Astrocyte of the hippocampus (primary cell): ENCODE measurements at places on chromosomes 2 and 18.

- DNase-seq = no peak
Observed at GRCh38 chr2:107817378-107817777, 9.3 kb upstream of the RGPD4 start.

- DNase-seq = no peak
Observed at GRCh38 chr2:171513719-171514160, 8.5 kb upstream of the CYBRD1 start.

DNA sequence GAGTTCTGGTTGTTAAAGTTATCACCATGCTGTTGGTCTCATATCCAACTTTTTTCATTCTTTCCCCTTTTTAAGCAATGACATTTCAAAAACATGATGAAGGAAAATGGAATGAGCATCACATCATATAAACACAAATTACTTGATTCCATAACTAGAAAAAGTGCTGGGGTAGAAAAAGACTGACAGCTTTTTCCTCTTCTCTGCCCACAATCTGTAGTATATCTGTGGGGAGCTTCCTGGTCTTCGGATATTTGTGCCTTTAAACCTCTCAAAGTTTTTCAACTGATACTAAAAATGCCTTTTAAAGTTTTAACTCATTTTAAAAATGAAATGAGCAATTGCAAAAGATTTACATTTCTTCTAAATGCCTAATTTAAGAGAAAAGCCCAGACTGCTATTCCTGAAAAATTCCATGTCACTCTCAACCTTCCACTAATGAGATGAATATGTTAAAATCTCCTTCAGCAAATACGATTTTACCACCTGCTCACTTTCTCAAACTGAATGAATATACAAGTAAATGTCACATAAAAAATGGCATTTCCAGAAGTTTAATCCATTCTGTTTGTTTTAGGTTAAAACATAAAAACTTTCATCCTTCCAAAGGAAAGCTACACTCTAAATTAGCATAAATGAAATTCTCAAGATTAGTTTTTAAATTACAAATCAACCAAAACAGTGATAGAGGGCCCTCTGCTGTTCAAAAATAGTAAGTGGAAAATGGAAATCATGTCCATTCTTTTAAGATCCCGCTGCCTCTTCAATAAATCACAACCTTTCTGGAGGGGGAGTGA, 2.1 kb downstream of the DNAH7 start:
- peak; percentile 46 for DNase-seq

- peak; percentile 20 for DNase-seq
Observed at GRCh38 chr2:174263997-174264396, 15.7 kb upstream of the OLA1 start.

- DNase-seq = peak; percentile 98
Observed at GRCh38 chr2:160207804-160208654, 8.0 kb upstream of the ITGB6 start.

DNA sequence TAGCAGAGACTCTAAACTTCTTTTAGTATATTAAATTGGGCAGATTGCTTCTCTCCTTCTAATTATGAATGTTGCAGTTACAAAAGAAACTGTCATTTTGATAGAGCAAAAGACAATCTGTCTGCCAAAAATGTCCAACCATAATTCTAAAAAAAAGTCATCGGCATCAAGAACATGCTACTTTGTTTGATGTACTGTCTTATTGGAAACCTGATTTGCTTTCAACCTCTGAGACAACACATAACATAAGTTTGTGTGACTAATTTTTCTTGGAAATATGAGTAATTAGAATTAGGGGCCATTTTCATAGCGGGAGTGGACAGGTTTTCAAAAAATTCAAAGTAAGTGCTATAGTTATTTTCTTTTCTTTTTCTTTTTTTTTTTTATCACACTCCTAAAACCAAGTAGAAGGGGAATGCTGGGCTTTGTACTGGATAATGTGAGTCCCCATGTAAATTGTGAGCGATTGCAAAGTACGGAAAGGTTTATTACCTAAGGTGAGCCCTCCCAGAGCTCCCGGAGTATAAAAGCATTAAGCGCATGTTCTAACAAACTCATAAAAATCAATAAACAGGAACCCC, 59.1 kb downstream of the ZEB2 start:
- no peak for DNase-seq

GRCh38 chr2:88857951-88858411, 166.5 kb downstream of the RPIA start:
- peak; percentile 4 for DNase-seq

- peak; percentile 40 for DNase-seq
Observed at GRCh38 chr2:222837643-222838056, 23.2 kb upstream of the ACSL3 start.

DNA sequence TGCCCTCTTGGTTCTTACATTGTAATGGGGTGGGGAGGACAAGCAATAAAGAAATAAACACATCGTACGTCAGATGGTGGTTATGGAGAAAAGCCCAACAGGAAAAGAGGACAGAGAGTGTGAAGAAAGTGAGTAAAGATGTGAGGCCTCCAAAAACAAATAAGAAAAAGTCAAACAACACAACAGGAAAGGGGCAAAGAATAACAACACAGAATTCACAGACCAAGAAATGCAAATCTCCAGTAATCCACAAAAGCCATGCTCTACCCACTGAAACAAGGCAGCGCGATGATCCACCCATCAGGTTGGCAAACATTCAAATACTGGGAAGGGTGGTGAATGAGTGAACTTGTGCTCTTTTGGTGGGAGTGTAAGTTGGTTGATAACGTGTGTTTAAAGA, 16.7 kb upstream of the DUSP2 start:
- DNase-seq = no peak

GRCh38 chr2:169007356-169007755, 23.8 kb downstream of the ABCB11 start:
- no peak for DNase-seq

DNA sequence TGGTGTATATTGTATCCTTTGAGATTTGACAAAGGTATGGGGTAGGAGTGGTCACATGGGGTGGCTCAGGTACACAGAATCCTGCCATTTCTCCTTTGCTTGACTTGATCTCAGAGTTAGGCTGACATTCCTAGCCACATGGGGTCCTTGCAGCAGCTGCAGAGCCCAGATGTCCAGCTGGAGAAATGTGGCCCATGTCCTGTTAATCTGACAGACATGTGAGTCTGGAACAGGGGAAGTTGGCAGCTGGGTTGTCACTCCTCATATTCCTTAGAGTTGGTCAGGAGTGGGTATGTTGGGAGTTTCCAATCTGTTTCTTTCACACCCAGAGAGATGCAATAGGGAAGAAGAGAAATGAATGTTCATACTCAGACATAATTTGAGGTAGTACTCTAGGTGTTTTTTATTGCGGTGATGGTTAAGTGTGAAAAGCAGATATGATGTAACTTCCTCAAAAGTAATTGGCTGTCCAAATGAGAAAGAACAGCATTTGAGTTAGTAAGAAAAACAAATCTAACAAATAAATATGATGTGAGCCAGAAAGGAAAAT, 402.6 kb upstream of the MEIS1 start:
- DNase-seq = no peak

DNA sequence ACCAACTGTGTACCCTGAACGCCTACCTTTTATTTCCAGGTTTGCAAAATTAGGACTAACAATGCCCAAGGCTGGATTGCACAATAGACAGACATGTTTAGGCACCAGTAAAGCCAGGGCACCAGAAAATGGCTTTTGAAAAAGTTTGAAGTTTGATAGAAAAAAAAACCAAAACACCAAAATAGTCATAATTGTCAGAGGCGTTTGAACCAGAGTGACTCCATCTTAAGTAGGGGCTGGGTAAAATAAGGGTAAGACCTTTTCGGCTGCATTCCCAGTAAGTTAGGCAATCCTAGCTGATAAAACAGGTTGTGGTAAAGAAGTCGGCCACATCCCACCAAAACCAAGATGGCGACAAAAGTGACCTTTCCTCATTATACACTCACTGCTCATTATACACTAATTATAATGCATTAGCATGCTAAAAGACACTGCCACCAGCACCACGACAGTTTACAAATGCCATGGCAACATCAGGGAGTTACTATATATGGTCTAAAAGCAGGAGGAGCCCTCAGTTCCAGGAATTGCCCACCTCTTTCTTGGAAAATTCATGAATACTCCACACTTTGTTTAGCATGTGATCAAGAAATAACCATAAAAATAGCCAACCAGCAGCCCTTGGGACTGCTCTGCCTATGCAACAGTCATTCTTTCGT, 105.1 kb upstream of the MSH2 start:
- no peak for DNase-seq

- DNase-seq = peak; percentile 39
Observed at GRCh38 chr2:24926602-24927252, 6.7 kb upstream of the ADCY3 start.

GRCh38 chr18:28287146-28287545, 110.2 kb upstream of the CDH2 start:
- no peak for DNase-seq

- peak; percentile 75 for DNase-seq
Observed at GRCh38 chr2:54522624-54523281, 66.6 kb downstream of the SPTBN1 start.

DNA sequence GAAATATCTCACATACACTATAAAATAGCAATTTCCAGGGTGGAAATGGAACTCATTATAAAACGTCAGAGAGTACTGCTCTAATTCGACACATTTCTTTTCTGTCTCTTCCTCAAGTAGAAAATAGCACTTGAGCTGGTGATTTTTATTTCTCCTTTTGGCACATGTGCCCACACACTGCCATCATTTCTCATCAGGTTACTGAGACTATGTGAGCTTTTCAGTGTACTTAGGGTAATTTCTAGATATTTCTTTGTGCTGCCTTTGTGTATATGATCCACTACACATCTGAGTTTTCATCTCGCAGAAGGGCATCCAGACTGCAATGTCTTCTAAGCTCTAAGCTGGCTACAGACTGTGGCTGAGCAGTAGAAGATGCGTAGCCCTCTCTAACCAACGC, 62.1 kb upstream of the PGAP1 start:
- DNase-seq = no peak

DNA sequence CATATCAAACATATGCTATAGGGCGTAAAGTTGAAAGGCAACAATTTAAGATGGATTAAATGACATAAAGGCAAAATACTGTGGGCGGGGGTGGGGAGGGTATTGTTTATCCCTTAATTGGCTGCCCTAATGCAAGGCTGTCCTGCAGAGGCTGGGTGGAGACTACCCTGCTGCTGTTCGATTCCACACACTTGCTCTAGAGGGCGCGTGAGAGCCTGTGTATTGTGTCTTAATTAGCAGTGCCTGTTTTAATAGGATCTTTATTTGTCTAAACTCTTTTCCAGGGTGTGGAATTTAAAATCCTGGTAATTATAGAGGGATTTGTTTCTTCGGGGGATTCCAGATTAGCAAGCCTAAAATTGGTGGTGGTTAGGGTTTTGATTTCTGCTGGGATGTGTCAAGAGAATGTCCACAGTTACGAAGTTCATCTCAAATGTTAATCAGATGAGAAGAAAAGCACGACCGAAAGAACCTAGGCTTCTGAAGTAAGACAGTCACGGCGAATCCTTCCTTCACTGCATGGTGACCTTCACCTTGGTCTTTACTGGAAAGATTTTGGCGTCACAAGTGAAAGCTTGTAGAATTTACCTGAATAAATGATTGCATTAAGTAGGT, 103.5 kb upstream of the MAP3K20 start:
- DNase-seq = peak; percentile 29

DNA sequence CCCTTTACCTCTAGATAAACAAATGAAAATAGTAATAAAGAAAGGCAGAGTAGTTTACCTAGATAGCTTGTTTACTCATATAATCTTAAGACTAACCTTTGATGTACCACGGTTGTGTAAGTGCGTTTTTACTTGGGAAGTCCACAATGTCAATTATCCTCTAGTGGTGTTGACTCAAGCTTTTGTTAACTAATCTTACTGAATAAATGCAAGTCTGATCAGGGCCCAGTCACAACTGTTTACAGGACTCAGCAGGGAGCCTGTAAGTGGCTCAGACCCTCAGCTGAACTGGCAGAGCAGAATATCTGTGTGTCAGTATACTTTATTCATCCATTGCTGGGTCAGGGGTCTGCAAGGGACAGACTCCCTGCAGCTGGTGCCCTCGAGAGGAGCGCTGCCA, 98.1 kb upstream of the ACAA2 start:
- peak; percentile 63 for DNase-seq

DNA sequence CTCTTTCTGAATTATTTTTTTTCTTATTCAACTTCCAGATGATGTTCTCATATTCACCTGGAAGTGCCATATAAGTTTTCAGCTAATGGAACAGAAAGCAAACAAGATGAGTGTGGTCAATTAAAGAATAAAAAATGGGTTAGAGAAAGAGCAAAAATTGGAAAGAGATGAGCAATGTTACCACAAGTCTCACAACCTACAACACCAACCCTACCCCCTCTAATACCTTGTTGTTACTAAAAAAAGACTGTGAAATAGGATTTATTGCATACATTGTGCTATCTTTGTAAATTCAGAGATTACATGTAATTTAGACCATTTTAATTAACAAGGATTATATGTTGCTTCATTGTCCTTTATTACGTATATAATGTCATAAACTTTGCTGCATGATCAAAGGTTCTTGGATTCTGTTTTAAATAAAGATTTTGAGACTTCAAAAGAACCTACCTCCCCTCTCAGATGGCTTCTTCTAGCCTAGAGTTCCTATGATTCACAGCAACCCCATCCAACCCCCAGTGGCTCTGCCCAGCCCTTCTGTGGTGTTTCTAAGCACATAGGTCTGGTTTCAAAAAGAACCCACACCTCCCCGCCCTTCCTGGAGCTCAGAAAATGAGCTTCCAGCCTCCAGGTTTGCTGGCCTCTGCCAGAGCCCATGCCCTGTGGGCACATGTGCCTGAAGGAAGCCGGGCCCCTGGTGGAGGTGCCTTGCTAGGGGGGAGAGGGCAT, 24.7 kb downstream of the LGALSL start:
- no peak for DNase-seq

DNA sequence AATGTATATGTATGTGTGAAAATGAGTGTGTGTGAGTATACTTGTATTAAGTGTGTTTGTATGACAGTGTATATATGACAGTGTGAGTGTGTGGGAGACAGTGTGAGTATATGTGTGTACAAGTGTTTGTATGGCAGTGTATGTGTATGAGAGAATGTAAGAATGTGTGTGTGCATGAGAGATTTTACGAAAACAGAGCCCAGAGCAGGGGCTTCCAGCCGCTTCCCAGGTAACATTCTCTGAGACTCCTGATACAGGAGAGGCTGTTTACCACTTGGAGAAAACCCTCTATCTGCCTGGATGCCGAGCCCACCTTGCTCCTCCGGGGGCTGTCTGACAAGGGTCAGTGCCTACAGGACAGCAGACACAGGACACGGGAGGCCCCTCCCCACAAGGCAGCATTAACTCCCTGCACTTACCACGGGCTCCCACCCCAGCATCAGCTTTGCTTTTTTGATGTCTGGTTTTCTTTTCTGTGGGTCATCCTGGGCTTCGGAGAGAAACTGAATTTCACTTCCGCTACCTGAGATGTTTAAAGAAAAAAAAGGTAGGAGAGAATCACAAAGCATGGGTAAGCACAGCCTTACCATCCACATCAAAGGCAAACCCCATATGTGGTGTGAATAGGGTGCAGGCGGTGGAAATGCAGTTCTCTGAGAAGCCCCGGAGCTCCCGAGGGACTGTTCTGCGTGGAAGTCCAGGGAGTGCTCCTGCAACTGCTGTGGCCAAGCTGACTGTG, 97.6 kb downstream of the UXS1 start:
- DNase-seq = no peak

GRCh38 chr2:95348609-95349567, 51.7 kb downstream of the KCNIP3 start:
- DNase-seq = no peak
